Naive B cell (primary cell): ENCODE measurements at places on chromosomes 2 and 18. TPM values are rescaled to one million over a fixed set of nuclear protein-coding genes. Genes with fewer than 3 reads are reported as not detected.

DNA sequence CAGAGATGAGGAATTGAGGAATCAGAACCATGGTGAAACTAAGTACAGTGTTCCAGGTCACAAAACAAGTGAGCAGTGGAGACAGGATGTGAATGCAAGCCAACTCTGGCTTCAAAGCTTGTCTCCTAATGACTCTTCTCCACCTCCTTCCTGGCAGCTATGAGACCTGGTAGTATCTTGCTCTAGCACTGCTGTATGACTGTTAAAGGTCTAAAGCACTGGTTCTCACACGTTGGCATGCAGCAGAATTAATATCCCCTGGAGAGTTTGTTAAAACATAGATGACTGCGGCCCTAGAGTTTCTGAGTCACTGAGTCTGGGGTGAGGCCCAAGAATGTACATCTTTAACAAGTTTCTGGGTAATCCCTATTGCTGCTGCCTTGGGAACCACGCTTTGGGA lies 63.3 kb downstream of the SUCLG1 start:
- no peaks in the 10 kb centered on the region for H3K36me3 ChIP-seq
- peaks cover 6% of the 10 kb centered on the region for H3K27me3 ChIP-seq
- no peaks in the 10 kb centered on the region for H3K4me1 ChIP-seq
- no peak overlapping the region for H3K27ac ChIP-seq
- no peak for DNase-seq

- no peak for DNase-seq
- H3K4me3 ChIP-seq, result no peak overlapping the region
- H3K27me3 ChIP-seq, result peaks cover 17% of the 10 kb centered on the region
- no peaks in the 10 kb centered on the region for H3K36me3 ChIP-seq
- H3K4me1 ChIP-seq, result peaks cover 13% of the 10 kb centered on the region
These were observed 60.4 kb downstream of the SNTG2 start for GRCh38 chr2:1011006-1011405.

NTSR2 gene
- polyA plus RNA-seq, result not detected

- H3K4me3 ChIP-seq, result peak overlapping the region; percentile 79
- DNase-seq, result no peak
- H3K36me3 ChIP-seq, result no peaks in the 10 kb centered on the region
These were observed 5.9 kb upstream of the RPL37A start for GRCh38 chr2:216492597-216493333.

CWC22 gene
- polyA plus RNA-seq, result 30.7 TPM

FAM237A gene
- not detected for polyA plus RNA-seq

GRCh38 chr2:39603436-39603835 lies 62.3 kb upstream of the TMEM178A start:
- no peaks in the 10 kb centered on the region for H3K27me3 ChIP-seq
- H3K36me3 ChIP-seq, result no peaks in the 10 kb centered on the region
- H3K4me1 ChIP-seq, result no peaks in the 10 kb centered on the region
- H3K4me3 ChIP-seq, result no peak overlapping the region
- H3K27ac ChIP-seq, result no peak overlapping the region
- no peak for DNase-seq

- no peaks in the 10 kb centered on the region for H3K4me1 ChIP-seq
- no peaks in the 10 kb centered on the region for H3K27me3 ChIP-seq
- no peak overlapping the region for H3K4me3 ChIP-seq
These were observed 258.8 kb downstream of the SLC8A1 start for GRCh38 chr2:40192864-40193669.

WDR54 gene
- 40.8 TPM for polyA plus RNA-seq

DNA sequence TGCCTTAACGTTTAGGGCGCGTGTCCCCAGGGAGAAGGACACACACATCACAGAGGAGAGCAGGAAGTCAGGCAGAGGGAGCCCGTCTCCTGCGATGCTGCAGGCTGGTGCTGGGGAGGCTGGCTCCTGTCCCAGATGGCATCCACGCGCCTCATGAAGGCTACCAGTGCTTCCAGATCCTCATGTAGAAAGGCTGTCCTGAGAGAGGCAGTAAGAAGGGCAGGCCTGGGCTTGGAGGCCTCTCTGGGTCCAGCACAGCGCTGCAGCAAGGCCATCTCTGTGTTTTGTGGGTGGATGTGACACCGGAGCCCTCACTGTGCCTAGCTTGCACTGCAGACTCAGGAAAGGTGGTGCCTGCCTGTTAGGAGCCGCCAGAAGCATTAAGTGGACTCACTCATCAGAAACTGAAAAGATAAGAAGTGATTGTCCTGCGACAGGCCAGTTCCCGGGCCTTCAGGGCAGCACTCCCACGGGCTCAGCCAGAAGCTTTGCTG lies 62.7 kb downstream of the FAM168B start:
- no peaks in the 10 kb centered on the region for H3K4me1 ChIP-seq
- no peak for DNase-seq
- H3K27me3 ChIP-seq, result peaks cover 28% of the 10 kb centered on the region
- no peak overlapping the region for H3K27ac ChIP-seq
- H3K36me3 ChIP-seq, result no peaks in the 10 kb centered on the region
- no peak overlapping the region for H3K4me3 ChIP-seq

- peaks cover 32% of the 10 kb centered on the region for H3K4me1 ChIP-seq
- H3K27ac ChIP-seq, result no peak overlapping the region
- H3K27me3 ChIP-seq, result no peaks in the 10 kb centered on the region
- H3K4me3 ChIP-seq, result no peak overlapping the region
- peaks cover 16% of the 10 kb centered on the region for H3K36me3 ChIP-seq
These were observed 78.3 kb downstream of the HDAC4 start for GRCh38 chr2:239322416-239323086.

DNA sequence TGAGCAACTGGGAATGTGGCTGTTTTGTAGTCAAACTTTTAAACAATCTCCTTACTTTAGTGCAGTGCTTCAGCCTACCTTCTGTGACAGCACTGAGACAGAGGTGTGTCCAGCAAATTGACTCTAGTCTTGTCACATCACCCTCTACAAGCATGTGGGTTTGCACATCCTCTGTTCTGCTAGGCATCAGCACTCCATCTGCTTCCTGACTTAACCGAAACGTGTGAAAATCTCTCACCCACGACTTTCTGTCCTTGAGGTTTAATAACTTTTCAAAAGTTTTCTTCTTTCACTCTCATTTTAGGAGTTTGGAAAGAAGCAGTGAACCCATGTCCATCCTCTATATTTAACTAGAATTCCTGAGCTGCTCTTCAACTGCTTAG lies 42.6 kb downstream of the TTR start:
- peak overlapping the region; percentile 68 for H3K27ac ChIP-seq
- H3K4me1 ChIP-seq, result peaks cover 16% of the 10 kb centered on the region
- peaks cover 8% of the 10 kb centered on the region for H3K36me3 ChIP-seq

DNA sequence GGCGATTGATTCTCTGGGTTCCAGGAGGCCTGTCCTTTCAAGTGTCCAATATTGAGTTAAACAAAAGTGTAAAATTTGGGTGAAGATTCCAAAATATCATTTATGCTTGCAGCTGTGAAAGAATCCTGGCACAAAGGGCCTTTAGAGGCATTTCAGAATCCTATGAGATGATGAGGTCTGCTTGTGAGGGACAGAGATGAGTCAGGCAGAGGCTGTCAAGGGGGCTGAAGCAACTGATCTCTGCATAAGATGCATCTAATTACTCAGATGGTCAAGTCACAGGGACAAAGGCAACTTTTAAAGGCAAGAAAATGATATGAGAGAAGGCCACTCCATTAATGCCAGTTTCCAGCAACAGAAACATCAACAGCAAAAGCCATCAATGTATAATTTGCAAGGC lies 78.8 kb downstream of the FHOD3 start:
- H3K4me1 ChIP-seq, result no peaks in the 10 kb centered on the region
- H3K4me3 ChIP-seq, result no peak overlapping the region
- DNase-seq, result no peak
- H3K27ac ChIP-seq, result no peak overlapping the region
- H3K36me3 ChIP-seq, result no peaks in the 10 kb centered on the region

LRRC30 gene
- not detected for polyA plus RNA-seq

DNA sequence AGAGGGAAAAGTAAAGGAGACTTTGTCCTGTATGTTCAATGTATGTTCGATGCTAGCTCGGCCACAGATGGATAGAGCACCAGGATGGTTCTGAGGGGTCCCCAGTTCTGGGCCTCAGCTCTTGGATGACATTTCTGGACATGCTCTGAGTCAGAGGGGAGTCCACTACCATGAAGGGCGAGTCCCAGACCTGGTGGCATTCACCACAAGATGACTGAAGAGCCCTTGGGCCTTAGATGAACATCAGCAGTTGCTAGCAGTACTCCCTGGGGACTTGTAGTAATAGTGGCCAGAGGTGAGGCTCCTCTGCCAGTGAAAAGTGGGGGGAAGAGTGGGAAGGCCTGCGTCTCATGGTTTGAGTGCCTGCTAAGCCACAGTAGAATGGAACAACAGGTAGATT lies 109.5 kb downstream of the GRB14 start:
- H3K27ac ChIP-seq, result no peak overlapping the region
- H3K27me3 ChIP-seq, result no peaks in the 10 kb centered on the region
- no peaks in the 10 kb centered on the region for H3K4me1 ChIP-seq
- H3K4me3 ChIP-seq, result no peak overlapping the region

GRCh38 chr2:172561270-172561669 lies 5.4 kb downstream of the PDK1 start:
- peaks cover 27% of the 10 kb centered on the region for H3K4me1 ChIP-seq
- H3K36me3 ChIP-seq, result peaks cover 6% of the 10 kb centered on the region
- H3K27ac ChIP-seq, result no peak overlapping the region

DNA sequence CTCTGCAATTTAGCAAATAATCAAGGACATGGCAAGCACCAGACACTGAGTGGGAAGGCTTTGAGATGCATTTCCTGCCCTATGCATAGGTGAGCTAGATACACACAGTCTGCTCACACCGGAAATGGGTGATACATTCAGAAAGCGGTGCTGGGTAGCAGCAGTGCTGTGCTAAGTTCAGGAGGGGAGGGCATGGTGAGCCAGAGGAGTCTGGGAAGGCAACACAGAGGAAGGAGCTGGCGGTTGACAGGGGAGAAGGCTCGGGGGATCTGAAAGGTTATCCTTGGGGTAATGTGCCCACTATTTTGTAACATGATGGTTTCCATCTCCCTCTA lies 57.4 kb upstream of the EPAS1 start:
- no peak for DNase-seq
- H3K27ac ChIP-seq, result no peak overlapping the region
- H3K27me3 ChIP-seq, result peaks cover 8% of the 10 kb centered on the region
- H3K4me1 ChIP-seq, result no peaks in the 10 kb centered on the region
- H3K36me3 ChIP-seq, result no peaks in the 10 kb centered on the region

GRCh38 chr2:101696272-101697123 lies 1.0 kb upstream of the MAP4K4 start:
- no peaks in the 10 kb centered on the region for H3K27me3 ChIP-seq
- H3K27ac ChIP-seq, result peak overlapping the region; percentile 82
- H3K36me3 ChIP-seq, result no peaks in the 10 kb centered on the region
- H3K4me1 ChIP-seq, result peaks cover 18% of the 10 kb centered on the region

- H3K4me3 ChIP-seq, result no peak overlapping the region
- H3K27me3 ChIP-seq, result no peaks in the 10 kb centered on the region
These were observed 243.6 kb upstream of the SLC39A10 start for GRCh38 chr2:195413422-195413821.

DNA sequence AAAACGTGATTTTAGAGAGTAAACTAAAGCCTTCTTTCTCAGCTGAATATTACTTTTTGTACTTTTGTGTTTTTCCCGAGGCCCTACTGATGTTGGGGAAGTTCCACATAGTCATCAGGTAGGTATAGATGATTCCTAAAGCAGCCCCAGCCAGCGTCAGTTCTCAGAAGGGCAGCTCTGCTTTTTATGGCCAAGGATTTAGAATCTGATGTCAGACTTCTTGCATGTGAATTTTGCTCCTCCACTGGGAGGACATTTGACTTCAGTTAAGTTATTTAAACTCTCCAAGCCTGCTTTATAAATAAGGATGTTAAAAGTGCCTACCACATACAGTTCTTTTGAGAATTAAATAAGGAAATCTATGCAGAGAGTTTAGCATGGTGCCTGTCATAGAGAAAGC lies 130.8 kb downstream of the NCKAP5 start:
- no peak for DNase-seq
- no peaks in the 10 kb centered on the region for H3K36me3 ChIP-seq
- H3K4me1 ChIP-seq, result no peaks in the 10 kb centered on the region
- H3K27me3 ChIP-seq, result no peaks in the 10 kb centered on the region

GRCh38 chr2:221478485-221478863 lies 93.6 kb downstream of the EPHA4 start:
- no peak overlapping the region for H3K27ac ChIP-seq
- H3K4me3 ChIP-seq, result no peak overlapping the region
- H3K27me3 ChIP-seq, result no peaks in the 10 kb centered on the region
- H3K36me3 ChIP-seq, result no peaks in the 10 kb centered on the region

GRCh38 chr2:37600735-37601134 lies 70.7 kb downstream of the CDC42EP3 start:
- no peak for DNase-seq
- peaks cover 4% of the 10 kb centered on the region for H3K36me3 ChIP-seq
- peaks cover 35% of the 10 kb centered on the region for H3K27me3 ChIP-seq
- H3K27ac ChIP-seq, result no peak overlapping the region
- H3K4me1 ChIP-seq, result peaks cover 22% of the 10 kb centered on the region

- H3K4me1 ChIP-seq, result peaks cover 4% of the 10 kb centered on the region
- peaks cover 16% of the 10 kb centered on the region for H3K36me3 ChIP-seq
- H3K27ac ChIP-seq, result no peak overlapping the region
- no peak overlapping the region for H3K4me3 ChIP-seq
- no peaks in the 10 kb centered on the region for H3K27me3 ChIP-seq
These were observed 4.3 kb downstream of the MCEE start for GRCh38 chr2:71125506-71126294.

GRCh38 chr2:198456418-198456817 lies 652.0 kb downstream of the PLCL1 start:
- H3K27ac ChIP-seq, result no peak overlapping the region
- no peak for DNase-seq
- no peaks in the 10 kb centered on the region for H3K27me3 ChIP-seq
- no peaks in the 10 kb centered on the region for H3K36me3 ChIP-seq

- no peak overlapping the region for H3K27ac ChIP-seq
- no peaks in the 10 kb centered on the region for H3K36me3 ChIP-seq
- H3K4me1 ChIP-seq, result no peaks in the 10 kb centered on the region
- no peaks in the 10 kb centered on the region for H3K27me3 ChIP-seq
- DNase-seq, result no peak
These were observed 29.8 kb downstream of the STARD6 start for GRCh38 chr18:54327818-54328217.

CFAP65 gene
- not detected for polyA plus RNA-seq

DNA sequence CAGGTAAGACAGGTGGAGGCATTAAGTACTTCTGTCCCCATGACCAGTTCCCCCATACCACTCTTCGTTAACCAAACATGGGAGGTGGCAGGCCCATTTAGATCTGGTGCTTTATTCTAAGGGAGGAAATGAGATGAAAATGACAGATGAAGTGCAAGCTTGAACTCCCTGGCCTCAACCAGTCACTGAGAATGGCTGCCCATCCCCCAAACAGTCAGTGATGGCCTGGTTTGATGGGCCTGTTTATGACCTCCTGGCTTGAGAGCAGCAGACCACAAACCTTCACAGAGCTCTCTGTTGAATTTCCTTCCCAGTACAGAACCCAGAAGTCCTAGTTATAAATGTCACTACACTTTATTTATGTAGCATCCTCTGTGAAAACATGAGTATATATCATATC lies 31.1 kb downstream of the EPAS1 start:
- H3K36me3 ChIP-seq, result no peaks in the 10 kb centered on the region
- DNase-seq, result no peak
- peaks cover 4% of the 10 kb centered on the region for H3K4me1 ChIP-seq
- peaks cover 9% of the 10 kb centered on the region for H3K27me3 ChIP-seq
- H3K4me3 ChIP-seq, result no peak overlapping the region
- no peak overlapping the region for H3K27ac ChIP-seq
